ENCODE measurements at places on chromosomes 11 and 22.

DNA sequence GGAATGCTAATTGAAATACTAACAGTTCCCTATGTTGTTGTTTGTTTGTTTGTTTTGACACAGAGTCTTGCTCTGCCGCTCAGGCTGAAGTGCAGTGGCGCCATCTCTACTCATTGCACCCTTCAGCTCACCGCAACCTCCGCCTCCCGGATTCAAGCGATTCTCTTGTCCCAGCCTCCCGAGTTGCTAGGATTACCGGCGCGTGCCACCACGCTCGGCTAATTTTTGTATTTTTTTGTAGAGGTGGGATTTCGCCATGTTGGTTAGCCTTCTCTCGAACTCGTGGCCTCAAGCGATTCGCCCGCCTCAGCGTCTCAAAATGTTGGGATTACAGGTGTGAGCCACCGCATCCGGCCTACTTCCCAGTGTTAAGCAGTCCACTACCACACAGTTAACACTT, 42.0 kb downstream of the OR4D9 start:
- no peak for DNase-seq
- no peak overlapping the region for H3K4me3 ChIP-seq

DNA sequence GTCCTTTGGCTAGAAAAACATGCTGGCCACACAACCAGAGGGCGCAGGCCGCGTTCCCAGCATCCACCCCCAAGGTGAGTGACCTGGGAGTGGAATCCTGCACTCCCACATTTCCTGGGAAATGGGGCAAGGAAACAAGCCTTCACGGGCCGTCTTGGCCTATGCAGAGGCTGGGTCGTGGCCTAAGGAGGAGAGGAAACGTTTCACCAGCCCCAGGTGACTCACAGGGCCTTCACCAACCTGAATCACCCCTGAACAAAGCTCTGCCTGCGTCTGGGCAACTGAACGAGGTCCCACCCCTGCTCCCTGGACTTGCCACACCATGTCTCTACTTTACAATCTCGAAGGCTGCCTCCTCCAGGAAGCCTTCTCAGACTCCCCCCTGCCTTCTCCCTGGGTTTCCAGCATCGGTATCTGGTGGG, 13.2 kb downstream of the MYH9 start:
- no peak for DNase-seq
- H3K4me1 ChIP-seq: peaks cover 100% of the 10 kb centered on the region
- peak overlapping the region; percentile 93 for H3K27ac ChIP-seq

DNA sequence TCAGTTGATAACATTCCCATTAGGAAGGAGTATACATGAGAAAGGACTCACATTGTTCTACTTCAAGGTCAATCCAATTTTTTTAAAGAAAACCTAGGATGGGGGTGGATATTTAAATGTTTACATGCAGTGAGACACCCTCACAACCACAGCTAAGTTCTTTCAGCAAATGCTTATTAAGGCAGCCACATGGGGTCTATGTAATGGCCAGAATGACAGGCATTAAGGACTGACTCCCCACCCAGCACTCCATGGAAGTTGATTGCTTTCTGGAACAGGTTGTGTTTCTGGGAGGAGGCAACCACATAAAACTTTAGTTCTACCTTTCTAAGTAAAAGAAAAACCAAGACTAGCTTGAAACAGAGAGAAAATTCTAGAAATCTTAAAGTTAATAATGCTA, 662.0 kb upstream of the CCDC90B start:
- H3K4me1 ChIP-seq: no peaks in the 10 kb centered on the region
- no peak overlapping the region for H3K4me3 ChIP-seq
- H3K27ac ChIP-seq: no peak overlapping the region
- no peak for DNase-seq

DNA sequence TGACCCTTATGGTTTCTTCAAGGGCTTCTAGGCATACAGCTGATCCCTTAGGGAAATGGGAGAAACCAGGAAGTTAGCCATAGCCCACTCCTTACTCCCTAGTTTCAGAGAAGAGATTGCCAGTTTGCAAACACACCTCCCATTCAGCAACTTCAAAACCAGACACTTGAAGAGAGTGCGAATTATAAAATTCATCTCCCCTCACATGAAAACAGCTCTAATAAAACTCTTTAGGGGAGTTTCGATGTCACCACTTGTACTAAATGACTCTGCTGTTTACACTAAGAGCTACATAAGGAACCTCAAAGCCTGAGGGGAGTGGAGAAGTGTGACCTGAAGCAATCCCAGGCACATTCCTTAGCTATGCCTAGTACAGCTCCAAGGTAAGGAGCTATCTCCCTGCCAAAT, 8.3 kb downstream of the LGR4 start:
- no peaks in the 10 kb centered on the region for H3K36me3 ChIP-seq
- no peak overlapping the region for H3K4me3 ChIP-seq
- no peak overlapping the region for H3K27ac ChIP-seq
- no peak for DNase-seq

DNA sequence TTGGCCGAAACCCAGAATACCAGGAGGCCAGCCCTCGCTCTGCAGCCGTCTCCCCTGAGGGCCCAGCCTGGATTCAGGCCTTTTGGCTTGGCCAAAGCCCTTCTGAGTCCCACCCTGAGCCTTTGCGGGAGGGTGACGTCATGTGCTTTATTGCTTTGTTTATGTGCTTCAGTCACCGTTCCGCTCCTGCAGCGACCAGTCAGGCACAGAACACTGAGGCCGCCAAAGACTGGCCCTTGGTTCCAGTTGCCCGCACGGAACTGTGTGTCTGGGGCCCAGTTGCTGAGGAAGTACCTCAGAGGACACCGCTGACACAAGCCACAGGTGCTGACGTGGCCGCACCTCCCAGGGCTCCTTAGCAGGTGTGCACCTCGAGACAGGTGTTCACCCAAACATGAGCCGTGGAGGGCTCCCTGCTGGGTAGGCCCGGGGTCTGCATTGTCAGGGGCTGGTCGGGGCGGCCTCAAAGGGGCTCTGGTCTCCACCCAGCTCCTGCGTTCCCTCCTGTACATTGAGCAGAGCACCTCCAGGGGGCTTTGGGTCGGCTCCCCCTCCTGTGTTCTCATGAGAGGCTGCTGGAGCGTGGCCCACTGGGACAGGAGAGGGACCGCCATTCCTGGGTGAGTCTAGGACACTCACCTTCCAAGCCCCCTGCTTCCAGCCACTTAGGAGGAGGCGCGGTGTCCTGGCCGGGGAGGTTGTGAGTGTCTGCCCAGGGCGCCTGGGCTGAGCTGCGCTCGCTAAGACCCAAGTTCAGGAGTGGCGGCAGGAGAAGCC, 376.8 kb downstream of the TBC1D22A start:
- H3K27ac ChIP-seq: no peak overlapping the region
- H3K4me1 ChIP-seq: peaks cover 5% of the 10 kb centered on the region
- no peak for DNase-seq
- H3K4me3 ChIP-seq: no peak overlapping the region

DNA sequence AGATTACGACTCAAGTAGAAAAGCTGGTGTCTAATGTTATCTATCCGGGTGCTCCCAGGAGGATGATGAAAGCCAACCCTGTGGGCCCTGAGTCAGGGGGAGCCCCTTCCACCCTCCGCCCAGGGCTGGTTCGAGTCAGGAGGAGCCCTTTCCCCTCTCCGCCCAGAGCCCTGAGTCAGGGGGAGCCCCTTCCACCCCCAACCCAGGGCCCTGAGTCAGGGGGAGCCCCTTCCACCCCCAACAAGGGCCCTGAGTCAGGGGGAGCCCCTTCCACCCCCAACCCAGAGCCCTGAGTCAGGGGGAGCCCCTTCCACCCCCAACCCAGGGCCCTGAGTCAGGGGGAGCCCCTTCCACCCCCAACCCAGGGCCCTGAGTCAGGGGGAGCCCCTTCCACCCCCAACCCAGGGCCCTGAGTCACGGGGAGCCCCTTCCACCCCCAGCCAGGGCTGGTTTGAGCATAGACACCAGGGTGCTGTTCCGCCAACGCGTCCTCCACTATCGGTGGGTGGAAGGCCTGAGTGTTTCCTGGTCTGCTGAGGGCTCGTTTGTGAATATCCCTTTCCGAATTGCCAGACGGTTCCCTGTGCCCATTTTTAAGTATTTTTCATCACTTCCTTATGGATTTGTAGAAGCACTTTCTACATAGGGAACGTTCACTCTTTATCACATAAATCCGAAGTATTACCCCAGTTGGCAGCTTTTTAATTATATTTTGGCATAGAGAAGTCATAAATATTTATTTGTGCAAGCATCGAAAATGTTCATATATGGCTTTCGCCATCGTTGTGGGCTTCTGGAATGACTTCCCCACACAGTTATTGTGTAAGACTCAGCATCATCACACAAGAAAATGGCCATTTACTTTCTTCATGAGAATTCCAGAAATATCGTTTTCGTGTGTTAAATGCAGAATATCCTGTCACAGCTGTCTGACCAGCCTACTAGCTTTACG, 380.6 kb downstream of the BRD1 start:
- no peak overlapping the region for H3K4me3 ChIP-seq
- H3K4me1 ChIP-seq: no peaks in the 10 kb centered on the region
- H3K27me3 ChIP-seq: no peaks in the 10 kb centered on the region
- DNase-seq: no peak
- no peaks in the 10 kb centered on the region for H3K36me3 ChIP-seq

- H3K4me3 ChIP-seq: no peak overlapping the region
- no peaks in the 10 kb centered on the region for H3K36me3 ChIP-seq
- H3K27ac ChIP-seq: no peak overlapping the region
- peaks cover 61% of the 10 kb centered on the region for H3K4me1 ChIP-seq
- DNase-seq: no peak
These were observed 60.4 kb downstream of the TRAF6 start for GRCh38 chr11:36449561-36450096.

DNA sequence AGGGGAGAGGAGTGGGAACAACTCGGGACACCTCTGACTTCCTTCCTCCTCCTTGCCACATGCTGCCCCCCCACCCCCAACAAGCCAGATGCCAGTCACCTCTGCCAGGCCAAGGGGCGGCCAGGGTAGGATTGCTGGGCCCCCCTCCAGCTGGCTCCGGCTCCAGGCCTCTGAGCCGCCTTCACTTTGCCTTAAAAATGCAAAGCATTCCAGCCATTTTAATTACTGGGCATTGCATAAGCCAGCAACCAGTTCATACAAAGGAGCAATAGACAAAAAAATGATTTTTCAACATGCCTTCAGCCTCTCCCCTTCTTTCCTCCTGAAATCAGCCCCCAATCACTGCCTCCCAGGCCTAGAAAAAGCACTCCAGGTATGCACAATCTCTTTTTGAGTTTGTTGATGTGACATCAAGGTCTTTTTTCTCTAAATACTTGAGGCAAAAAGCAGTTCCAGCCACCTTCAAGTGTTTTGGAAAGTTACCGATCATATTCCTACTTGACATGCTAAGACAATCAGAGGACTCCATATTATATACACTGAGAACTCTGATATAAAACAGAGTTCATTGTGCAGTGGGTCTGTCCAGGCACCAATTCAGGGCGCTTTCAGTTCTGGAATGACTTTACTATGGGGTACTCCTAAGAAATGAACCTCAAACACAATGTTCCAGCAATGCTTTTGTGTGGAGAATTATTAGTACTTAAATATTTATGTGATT, 12.4 kb upstream of the TIMP3 start:
- peak overlapping the region; percentile 40 for H3K27ac ChIP-seq
- H3K4me3 ChIP-seq: no peak overlapping the region
- DNase-seq: no peak

DNA sequence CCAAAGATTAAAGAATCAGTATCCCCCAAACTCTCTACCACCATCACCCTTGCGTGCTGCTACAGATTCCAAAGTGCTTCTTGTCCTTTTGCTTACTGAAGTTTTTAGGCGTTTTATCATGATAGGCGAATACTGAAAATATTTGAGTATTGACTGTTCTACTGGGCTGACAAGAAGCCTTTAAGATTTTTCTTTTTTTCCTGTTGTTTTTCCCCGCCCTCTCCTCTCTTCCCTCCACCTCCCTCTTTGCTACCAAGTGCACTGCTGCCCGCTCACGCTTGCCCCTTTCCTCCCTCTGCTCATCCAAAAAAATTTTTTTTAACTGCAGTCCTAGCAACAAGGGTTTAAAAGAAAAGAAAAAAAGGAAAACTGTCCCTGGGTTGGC, 679 bp downstream of the SPCS2 start:
- H3K4me3 ChIP-seq: peak overlapping the region; percentile 73
- no peak for DNase-seq
- no peaks in the 10 kb centered on the region for H3K27me3 ChIP-seq
- peak overlapping the region; percentile 81 for H3K27ac ChIP-seq
- no peaks in the 10 kb centered on the region for H3K36me3 ChIP-seq

DNA sequence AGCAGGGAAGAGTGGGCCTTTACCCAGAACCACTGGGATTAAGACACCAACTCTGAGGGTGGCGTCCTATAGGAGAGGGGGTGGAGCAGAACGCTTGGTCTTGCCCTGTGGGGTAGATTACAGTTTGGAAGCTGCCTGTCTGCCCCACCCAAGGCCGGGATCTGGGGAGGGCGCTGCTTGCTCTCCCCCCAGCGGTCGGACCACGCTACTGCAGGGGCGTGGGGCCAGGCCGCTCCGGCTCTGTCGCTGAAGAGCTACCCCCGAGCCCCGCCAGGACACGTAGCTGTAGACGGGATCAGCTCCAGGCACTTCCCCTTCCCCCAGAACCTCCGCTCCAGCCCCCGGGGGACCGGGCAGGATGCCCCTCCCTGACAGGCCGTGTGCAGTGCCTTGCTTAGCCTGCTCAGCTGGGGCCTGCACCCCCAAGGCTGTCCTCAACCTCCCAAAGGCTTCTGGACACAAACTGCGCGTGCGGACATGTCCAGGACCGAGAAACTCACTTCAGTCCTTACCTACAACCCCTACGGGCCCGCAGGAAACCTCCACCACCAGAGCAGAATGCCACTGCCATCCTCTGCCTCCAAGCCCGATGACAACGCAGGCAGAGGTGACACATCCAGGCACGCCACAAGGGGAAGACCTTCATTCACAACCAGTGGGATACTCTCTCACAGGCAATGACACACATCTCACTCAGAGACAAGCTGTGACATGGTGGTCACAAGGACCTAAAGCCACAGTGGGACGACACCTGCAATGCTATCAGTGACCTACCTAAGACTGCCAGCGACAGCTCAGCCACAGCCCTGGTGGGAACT, 3.6 kb downstream of the AHNAK start:
- H3K4me3 ChIP-seq: peak overlapping the region; percentile 99
- peak overlapping the region; percentile 100 for H3K27ac ChIP-seq
- no peaks in the 10 kb centered on the region for H3K27me3 ChIP-seq
- no peaks in the 10 kb centered on the region for H3K36me3 ChIP-seq
- DNase-seq: peak; percentile 91

DNA sequence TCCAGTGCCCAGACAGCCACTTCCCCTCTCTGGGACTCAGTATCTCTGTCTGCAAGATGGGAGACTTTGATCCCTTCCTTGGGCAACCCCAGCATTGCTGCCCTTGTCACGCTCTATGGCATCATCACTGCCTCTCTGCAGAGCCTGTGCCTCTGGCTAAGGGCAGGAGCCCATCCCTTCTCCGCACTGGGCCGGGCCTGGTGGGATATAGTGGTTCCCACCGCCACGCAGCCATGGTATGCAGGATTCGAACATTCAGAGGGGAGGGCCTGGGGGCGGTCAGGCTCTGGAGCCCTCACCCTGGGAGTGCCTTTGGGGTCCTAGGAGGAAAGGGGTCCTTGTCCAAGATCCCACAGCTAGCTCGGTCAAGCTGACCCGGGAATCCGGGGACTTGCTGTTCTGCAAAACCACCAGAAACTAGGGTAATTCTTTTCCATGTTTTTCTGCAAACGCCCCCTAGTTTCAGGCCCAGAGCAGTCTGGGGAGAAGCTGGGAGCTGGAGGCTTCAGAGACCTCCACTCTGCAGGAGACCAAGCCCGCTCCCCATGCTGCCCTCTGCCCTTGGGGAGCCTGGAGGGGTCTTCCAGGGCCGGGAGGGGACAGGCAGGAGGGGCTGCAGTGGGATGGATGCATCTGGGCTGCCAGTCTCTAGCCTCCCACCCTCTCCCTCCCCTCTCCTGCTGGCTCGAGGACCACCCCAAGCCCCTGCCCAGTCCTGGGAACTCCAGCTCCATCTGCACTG, 24.4 kb upstream of the CBX7 start:
- DNase-seq: no peak
- H3K27ac ChIP-seq: peak overlapping the region; percentile 93
- H3K4me3 ChIP-seq: no peak overlapping the region
- H3K27me3 ChIP-seq: no peaks in the 10 kb centered on the region

All from vagina (tissue), 2 donors.